ENCODE measurements at places on chromosomes 12 and 14. TPM values are rescaled to one million over a fixed set of nuclear protein-coding genes. Genes with fewer than 3 reads are reported as not detected.

Gene MGAT4C
- 0.08 TPM for total RNA-seq

Gene CD163
- not detected for total RNA-seq

Gene HOXC12
- not detected for total RNA-seq

Gene KCNA5
- not detected for total RNA-seq

Gene TUBA1A
- 178 TPM for total RNA-seq

Gene SOX5
- total RNA-seq, result not detected

Gene MED13L
- total RNA-seq, result 24.2 TPM

Gene PIWIL1
- not detected for total RNA-seq

Gene SERPINA5
- total RNA-seq, result not detected

Gene PRR13
- total RNA-seq, result 405 TPM

Gene LETMD1
- 28.8 TPM for total RNA-seq

Gene COX8C
- total RNA-seq, result not detected

Gene MYO1H
- total RNA-seq, result not detected

Gene LRIG3
- total RNA-seq, result 7.2 TPM

Gene ZDHHC22
- total RNA-seq, result 0.30 TPM

Gene PPM1H
- 8.2 TPM for total RNA-seq

Gene RASSF3
- 38.6 TPM for total RNA-seq

Gene C12orf50
- total RNA-seq, result not detected

Gene OR10P1
- total RNA-seq, result not detected

Gene DPPA3
- total RNA-seq, result not detected

Gene MAGOHB
- total RNA-seq, result 54.2 TPM

Gene C12orf54
- not detected for total RNA-seq

Gene LRRIQ1
- 1.3 TPM for total RNA-seq

Gene ARG2
- total RNA-seq, result 1.6 TPM

Gene SYT1
- total RNA-seq, result 7.7 TPM

Gene CD163L1
- 0.52 TPM for total RNA-seq

Gene SERPINA12
- not detected for total RNA-seq

Gene CLEC2A
- not detected for total RNA-seq

Gene GALNT16
- 3.6 TPM for total RNA-seq

Gene KRT78
- total RNA-seq, result not detected

Gene CLEC4D
- not detected for total RNA-seq

Gene SERPINA10
- total RNA-seq, result 0.06 TPM

Gene ANO2
- total RNA-seq, result not detected

Gene GALNT6
- total RNA-seq, result 4.3 TPM

Gene TEP1
- 11.3 TPM for total RNA-seq

Gene GUCY2C
- 0.06 TPM for total RNA-seq

Gene SVOP
- not detected for total RNA-seq

Gene AP5M1
- total RNA-seq, result 18.8 TPM

Gene DRAM1
- 23.7 TPM for total RNA-seq

Gene MYH7
- total RNA-seq, result not detected

Gene IGF1
- total RNA-seq, result not detected

Gene RNASE4
- 9.3 TPM for total RNA-seq

Gene SLC6A15
- total RNA-seq, result 3.5 TPM
